Substantia nigra (tissue), 51 donors: ENCODE measurements at places on chromosomes 6 and 20.

DNA sequence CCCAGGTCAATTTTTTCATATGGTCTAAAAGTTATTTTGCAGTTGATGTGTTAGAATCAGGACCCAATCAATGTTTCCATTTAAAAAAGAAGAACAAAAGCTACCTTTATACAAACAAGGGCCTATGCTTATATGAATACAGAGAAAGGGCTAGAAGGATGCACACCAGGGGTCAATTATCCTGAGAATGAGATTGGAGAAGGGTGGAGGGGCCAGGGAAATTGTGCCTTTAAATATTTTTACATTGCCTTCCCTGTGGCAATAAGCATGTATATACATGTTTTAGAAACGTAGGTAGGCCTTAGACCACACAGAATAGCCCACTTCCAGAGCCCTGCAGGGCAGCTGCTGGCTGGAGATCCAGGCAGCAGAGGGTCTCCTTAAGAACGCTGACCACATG is 12.7 kb downstream of the EXOC2 start:
- DNase-seq = no peak

GRCh38 chr6:88301888-88302768 is 136.0 kb upstream of the CNR1 start:
- DNase-seq = no peak

DNA sequence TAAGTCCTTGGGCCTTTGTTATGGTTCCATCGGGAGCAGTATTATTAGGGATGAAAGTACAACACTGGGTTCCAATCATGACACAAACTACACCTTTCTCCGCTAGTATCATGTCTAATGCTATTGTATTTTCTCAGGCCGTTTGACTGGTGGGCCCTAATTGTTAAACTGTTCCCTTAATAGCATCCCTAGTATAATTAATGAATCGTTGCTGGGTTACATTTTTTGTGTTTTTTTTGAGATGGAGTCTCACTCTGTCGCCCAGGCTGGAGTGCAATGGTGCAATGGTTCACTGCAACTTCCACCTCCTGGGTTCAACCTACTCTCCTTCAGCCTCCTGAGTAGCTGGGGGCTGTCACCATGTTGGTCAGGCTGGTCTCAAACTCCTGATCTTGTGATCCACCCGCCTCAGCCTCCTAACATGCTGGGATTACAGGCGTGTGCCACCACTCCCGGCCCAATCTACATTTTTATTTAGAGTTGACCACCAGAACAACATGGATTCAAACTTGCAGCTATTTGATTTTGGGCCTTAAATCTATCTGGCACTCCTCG is 4.1 kb upstream of the ZNFX1 start:
- no peak for DNase-seq

- no peak for DNase-seq
These were observed 15.3 kb upstream of the SPDEF start for GRCh38 chr6:34571388-34571787.

DNA sequence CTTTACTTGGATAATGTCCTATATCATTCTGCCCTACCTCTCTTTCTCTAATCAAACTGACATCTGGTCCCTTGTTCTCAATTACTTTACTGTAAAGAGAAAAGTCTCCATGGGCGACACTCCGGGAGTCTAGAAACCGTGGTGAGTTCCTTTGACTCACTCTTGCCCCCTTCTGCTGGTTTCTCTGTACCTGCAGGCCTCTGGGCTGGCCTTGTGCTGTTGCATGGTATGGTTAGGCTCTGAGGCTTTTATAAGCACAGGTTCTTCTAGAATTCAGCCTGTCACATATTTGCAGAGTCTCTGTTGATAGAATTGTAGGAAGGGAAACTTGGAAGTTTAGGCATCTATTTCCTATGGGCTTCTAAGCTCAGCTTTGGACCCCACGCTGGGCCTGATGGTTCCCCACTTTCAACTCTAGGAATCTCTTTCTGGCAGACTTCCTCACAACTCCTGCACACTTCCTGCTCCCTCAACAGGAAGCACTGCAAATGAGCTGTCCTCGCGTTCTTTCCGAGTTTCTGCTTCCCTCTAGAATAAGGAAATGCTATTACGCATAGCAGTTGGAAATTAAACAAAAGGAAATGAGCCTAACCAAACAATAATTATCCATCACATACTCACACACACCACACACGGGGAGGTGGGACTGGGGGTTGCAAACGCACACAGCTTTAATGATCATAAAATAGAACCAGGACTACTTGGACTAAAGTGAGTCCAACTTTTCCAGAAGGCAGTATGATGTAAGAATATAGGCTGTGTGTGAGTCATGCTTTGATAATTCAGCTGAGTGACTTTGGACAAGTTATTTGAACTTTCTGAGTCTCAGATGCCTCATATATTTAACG is 683.3 kb downstream of the QKI start:
- no peak for DNase-seq

GRCh38 chr6:41463062-41463930 is 82.9 kb upstream of the FOXP4 start:
- DNase-seq = peak; percentile 5

DNA sequence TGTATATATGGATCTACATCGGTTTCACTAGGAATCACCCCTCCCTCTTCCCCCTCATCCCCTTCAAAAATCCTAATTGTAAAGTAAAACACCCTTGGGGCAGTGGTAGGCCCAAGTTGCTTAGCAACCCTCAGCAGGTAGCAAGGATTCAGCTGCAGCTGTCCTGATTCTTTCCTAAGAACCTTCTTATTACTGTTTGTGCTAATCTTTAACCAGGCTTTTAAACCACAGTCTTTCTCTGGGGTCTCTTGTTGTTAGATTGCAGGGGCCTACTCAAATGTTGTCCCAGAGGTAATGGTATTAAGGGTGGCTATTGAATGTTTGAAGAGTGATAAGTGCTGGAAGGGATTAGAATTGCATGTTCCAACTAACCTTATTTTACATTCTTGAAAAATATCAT is 46.4 kb downstream of the PRL start:
- no peak for DNase-seq

DNA sequence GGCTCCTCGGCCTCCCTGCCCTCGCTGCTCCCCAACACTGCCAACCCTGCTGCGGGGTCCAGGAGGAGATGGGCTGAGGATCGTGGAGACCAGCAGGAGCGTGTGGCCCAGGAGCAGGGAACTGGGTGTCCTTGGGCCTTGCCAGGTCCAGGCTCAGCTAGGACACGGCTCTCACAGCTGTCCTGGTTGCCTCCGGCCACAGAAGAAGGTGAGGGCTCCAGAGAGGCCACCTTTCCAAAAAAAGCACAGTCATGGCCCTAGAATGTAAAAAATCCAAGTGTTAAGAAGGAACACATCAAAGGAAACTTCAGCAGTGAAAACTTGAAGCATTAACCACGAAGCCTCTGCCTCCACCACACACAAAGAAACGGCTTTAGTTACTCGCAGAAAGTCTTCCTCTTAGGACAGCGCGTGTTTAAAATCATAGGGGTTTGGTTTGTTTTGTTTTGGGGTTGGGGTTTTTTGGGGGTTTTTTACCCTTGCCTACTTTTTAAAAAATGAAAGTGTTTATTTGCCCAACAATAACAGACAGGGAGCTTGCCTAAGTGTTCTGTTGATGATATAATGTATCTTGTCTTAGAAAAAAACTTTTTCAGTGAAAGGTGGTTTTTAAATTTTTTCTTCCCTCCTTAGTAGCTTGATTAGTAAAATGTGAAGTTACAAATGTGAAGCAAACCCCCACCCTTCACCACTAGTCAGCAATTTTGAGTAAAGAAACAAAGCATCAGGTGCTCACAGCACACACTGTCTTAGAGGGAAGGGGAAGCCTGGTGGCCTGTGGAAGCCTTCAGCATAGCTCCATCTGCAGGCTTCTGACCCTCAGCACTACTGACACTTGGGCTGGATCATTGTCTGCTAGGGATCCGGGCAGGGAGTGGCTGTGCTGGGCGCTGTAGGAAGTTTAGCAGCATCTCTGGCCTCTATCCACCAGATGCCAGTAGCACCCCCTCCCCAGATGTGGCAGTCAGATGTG is 60.0 kb downstream of the PTPN1 start:
- DNase-seq = no peak

- no peak for DNase-seq
These were observed 33.5 kb downstream of the ELOVL5 start for GRCh38 chr6:53315086-53315724.

- no peak for DNase-seq
These were observed 668.4 kb downstream of the C6orf118 start for GRCh38 chr6:164640956-164641355.

DNA sequence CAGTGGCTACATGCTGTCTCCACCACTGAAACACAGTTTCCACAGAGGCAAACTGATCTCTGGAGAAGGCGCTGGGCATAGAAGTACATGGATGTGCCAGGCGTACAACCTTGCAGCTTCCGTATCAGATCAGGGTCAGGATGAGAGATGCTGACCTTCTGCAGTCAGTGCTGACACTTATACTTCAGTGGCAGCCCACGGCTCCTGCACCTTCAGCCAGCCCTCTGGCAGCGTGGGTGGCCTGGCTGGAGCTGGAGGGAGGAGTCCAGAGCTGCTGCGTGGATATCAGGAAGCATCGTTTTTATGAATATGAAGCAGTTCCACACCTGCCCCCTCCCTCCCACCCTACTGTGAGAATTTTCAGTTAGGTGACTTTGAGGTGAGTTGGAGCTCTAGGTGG is 149.3 kb downstream of the CFAP61 start:
- no peak for DNase-seq

GRCh38 chr6:4941782-4942672 is 61.8 kb downstream of the RPP40 start:
- DNase-seq = no peak

GRCh38 chr6:149821492-149821891 is 42.7 kb downstream of the LRP11 start:
- no peak for DNase-seq

DNA sequence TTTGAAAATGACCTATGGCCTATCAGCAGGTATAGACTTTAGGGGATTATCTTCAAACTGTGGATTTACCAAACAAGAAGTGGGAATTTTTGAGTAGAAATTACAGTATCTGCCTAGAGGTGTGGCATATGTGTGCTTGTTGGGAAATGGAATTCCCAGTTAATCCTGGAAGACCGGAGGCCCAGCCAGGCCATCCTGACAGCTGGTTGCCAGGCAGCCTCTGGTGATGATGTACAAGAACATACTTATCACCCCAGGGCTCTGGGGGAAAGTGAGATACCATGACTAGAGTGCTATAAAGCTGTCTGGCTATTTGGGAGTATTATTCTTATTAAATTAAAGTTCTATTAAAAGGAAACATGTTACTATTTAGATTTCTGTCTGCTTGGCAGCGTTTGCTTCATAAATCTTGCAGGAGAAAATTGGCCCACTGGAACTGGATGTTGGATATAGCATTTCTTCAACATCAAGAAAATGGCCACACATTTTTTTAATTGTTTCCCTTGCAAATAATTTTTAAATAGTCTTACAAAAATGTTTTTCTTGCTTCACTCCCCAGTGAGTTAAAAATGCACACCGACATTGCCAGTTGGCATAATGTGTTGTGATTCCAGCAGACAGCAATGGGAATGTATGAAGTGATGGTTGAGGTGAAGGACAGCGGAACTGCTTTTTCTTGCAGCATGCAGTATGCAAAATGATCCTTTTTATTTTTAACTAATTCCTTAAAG is 187.8 kb downstream of the MYLK4 start:
- DNase-seq = no peak

- no peak for DNase-seq
These were observed 12.6 kb downstream of the ID4 start for GRCh38 chr6:19849755-19850154.

DNA sequence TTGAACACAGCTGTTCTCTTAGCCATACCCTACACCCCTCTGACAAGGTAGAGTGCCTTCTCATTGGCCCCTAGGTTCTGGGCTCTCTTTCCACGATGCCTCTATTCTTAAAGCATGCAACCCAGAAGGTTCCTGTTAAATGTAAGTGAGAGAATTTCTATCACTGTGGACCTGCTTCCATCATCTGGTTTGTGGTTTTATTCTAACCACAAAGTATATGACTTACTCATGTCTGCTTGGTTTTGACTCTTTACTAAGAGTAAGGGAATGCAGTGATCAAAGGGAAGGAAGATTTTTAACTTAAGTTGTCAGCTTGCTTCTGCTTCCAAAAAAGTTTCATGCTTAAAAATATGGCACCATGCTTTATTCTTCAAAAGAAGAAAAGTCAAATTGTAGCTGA is 80.2 kb downstream of the ANKEF1 start:
- no peak for DNase-seq

DNA sequence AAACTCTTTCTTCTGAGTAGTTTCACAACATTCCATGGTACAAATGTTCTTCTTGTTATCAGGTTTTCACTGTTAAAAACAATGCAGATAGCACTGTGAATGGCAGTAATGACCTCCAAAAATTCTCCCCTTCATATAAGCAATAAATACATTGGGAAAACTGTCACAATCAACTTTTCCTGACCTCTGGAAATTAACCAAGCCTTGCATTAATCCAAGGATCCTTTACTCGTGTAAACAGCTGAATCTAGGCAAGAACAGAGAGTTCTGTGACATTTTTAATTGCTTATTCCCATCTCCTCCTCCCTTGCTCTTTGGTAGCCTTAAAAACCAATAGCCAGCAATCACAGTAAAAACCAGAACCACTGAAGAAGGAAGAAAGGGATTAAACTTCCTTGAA is 37.8 kb downstream of the FOXQ1 start:
- DNase-seq = no peak

DNA sequence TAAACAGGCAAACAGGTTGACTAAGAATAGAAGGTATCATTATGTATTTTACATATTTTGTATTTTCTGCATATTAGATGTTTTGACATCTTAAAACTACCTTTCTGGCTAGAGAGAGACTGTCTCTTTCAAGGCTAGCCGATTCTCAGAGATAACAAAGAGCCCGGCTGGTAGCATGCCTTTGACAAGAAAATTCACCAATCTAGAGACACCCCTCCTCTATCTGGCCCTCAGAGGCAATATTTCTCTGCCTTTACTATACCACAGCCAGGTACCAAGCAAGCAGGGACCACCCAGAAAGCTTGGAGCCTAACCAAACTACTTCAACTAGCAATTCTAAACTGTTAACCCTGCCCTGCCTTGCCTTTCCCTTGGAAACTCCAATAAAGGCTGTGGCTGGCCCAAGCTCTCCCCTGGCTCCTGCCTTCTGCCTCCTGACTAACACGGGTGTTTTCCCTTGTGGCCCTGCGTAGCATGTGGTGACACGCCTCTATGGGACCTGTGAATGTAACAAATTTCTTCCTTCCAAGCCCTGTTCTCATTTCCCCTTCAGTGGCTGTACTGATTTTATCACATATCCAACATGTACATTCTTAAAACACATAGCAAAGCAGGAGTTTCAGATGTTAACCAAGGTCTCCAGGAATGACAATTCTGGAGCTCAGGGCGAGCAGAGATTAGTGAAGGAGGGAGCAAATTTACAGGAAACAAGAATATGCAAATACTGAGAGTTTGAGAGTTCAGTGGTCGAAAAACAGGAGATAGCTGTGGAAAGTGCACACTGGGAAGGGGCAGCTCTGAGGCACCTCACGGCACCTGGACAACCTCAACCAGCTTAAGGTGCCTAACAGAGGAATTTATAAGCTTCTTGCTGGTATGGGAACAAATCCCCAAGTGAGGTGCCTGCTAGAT is 120.8 kb downstream of the BACH2 start:
- no peak for DNase-seq

GRCh38 chr6:139062932-139063646 is 34.5 kb downstream of the ABRACL start:
- DNase-seq = no peak

GRCh38 chr20:32628960-32629530 is 43.9 kb upstream of the NOL4L start:
- no peak for DNase-seq

- DNase-seq = no peak
These were observed 195.4 kb downstream of the ANKRD60 start for GRCh38 chr20:58033026-58033536.
